ENCODE measurements at places on chromosomes 5 and 9.

- no peak for DNase-seq
Observed at GRCh38 chr5:73450672-73451223, 2.2 kb upstream of the FOXD1 start.

DNA sequence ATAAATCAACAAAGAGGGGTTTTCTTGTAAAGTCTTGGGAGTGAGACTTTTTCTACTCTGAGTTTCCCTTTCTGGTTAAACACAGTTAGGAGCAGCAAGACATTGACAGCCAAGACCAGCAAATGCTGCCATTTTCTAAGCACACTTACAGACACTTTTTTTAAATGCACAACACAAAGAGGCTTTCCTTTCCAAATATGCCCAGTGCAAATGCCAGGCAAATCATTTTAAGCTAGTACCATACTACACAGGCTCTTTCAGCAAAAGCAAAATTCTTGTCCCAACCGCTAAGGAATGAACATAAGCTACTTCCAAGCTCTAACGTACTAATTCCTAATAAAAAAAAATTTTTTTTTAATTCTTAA lies 68.2 kb downstream of the DENND1A start:
- DNase-seq: no peak

DNA sequence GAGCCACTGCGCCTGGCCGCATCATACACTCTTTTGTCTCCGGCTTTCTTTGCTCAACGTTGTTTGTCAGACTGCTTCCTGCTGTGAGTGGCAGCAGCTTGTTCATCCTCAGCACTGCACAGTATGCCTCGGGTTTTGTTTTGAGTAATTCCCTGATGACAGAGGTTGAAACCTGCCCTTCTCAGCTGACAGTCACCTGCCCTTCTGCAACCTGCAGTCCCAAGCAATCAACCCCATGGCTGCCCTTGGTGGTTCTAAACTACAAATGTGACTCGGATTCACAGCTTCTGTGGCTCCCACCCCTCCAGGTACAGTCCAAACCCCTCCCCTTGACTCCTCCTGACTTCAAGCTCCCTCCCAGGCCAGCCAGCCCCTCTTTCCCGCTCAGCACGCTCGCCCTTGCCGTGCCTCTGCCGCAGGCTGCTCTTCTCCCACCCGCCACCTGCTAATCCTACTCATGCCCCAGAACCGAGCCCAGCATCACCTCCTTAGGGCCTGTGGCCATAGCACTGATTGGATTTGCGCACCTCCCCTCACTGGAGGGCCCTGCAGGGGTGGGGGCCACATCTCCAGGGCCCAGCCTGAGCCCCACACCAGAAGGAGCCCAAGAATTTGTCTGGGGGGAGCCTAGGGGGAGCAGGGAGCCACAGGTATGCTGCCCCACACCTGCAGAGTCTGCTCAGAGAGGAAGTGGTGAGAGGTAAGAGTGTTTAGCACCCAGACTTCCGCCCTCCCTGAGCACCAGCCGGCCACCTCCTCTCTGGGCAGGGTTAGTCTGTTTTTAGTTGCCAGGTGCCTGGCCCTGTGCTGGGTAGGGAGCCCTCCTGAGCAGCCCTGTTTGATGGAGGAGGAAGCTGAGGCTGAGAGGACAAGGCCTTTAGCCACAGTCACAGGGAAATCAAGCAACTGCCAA lies 10.1 kb downstream of the EEIG1 start:
- no peak for DNase-seq

DNA sequence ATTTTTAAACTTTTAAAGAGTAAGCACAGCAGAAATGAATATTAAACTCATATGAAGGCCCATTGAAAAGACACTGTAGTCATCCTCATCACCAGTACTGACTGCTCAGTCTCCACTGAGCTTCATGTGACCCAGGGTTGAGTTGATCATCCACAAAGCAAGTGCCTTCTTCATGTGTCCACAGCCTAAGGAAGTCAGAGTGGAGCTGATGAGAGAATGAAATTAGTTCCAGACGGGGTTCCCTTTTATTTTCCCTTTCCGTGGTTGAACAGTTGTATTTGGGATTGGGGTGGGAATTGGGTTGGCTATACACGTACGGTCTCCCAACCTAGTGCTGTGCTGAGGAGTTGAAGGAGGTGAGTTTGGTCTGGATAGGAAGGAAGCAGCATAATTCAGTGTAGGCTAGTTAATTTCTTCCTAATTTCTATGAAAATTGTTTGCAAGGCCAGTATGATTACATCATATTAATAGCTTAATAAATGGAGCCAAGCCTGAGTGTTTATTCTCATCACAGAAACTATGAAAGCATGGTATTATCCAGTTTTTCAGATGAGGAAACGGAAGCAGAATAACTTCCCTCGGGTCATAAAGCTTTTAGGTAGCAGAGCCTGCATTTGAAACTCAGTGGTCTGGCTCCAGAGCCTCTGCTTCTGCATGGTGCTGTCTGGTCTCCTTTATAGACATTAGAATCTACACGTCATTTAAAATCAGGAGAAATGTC lies 103.9 kb upstream of the DMRT1 start:
- no peak for DNase-seq

GRCh38 chr5:113503146-113503545 lies 10.3 kb upstream of the YTHDC2 start:
- no peak for DNase-seq

All from stimulated activated CD8-positive, alpha-beta memory T cell treated with anti-CD3 and anti-CD28 coated beads, Interleukin-4, amount 100 ng/mL, for 1 hour (primary cell).